Esophagus (tissue), 2 donors: ENCODE measurements at places on chromosomes 7 and 10. TPM values are rescaled to one million over a fixed set of nuclear protein-coding genes. Genes with fewer than 3 reads are reported as not detected.

Gene CYP3A4
- polyA plus RNA-seq: 0.16 TPM

Gene HMX2
- polyA plus RNA-seq: not detected

Gene LIPN
- polyA plus RNA-seq: not detected

Gene OR2A5
- polyA plus RNA-seq: not detected

Gene ENO4
- 0.07 TPM for polyA plus RNA-seq

Gene AMPH
- 0.51 TPM for polyA plus RNA-seq

Gene ATG9B
- 143 TPM for polyA plus RNA-seq

Gene CNNM1
- 0.61 TPM for polyA plus RNA-seq

Gene ZNF425
- 1.5 TPM for polyA plus RNA-seq

Gene PDK4
- polyA plus RNA-seq: 13.3 TPM

Gene PRF1
- 0.71 TPM for polyA plus RNA-seq

Gene FOXP2
- 2.5 TPM for polyA plus RNA-seq

Gene SYNPO2L
- polyA plus RNA-seq: 1.9 TPM

Gene METTL2B
- polyA plus RNA-seq: 10.5 TPM

Gene NEURL1
- polyA plus RNA-seq: 0.11 TPM

Gene SFTPA1
- polyA plus RNA-seq: 0.57 TPM

Gene PIK3CG
- 0.22 TPM for polyA plus RNA-seq

Gene BEND7
- polyA plus RNA-seq: 1.1 TPM

Gene ADAM12
- under 0.01 TPM for polyA plus RNA-seq

Gene CYP2C18
- 28.0 TPM for polyA plus RNA-seq

Gene PBLD
- polyA plus RNA-seq: 1.2 TPM

Gene HOXA6
- 0.69 TPM for polyA plus RNA-seq

Gene TRIM56
- polyA plus RNA-seq: 6.2 TPM

Gene IGFBP1
- not detected for polyA plus RNA-seq
